ENCODE measurements at places on chromosomes 3 and 15. TPM values are rescaled to one million over a fixed set of nuclear protein-coding genes. Genes with fewer than 3 reads are reported as not detected.

The EIF3J gene
- 22.8 TPM for total RNA-seq

The GPR15 gene
- total RNA-seq = not detected

GRCh38 chr15:53129121-53129904 lies 339.2 kb upstream of the ONECUT1 start:
- DNase-seq = no peak
- no peak overlapping the region for H3K27ac ChIP-seq
- H3K27me3 ChIP-seq = no peaks in the 10 kb centered on the region
- no peak overlapping the region for H3K4me3 ChIP-seq
- no peaks in the 10 kb centered on the region for H3K36me3 ChIP-seq

The MGA gene
- 25.3 TPM for total RNA-seq

The ITIH1 gene
- total RNA-seq = 2.0 TPM

Data from ascending aorta (tissue), 2 donors.